Liver (tissue), 10 donors: ENCODE measurements at places on chromosomes 5 and 9.

DNA sequence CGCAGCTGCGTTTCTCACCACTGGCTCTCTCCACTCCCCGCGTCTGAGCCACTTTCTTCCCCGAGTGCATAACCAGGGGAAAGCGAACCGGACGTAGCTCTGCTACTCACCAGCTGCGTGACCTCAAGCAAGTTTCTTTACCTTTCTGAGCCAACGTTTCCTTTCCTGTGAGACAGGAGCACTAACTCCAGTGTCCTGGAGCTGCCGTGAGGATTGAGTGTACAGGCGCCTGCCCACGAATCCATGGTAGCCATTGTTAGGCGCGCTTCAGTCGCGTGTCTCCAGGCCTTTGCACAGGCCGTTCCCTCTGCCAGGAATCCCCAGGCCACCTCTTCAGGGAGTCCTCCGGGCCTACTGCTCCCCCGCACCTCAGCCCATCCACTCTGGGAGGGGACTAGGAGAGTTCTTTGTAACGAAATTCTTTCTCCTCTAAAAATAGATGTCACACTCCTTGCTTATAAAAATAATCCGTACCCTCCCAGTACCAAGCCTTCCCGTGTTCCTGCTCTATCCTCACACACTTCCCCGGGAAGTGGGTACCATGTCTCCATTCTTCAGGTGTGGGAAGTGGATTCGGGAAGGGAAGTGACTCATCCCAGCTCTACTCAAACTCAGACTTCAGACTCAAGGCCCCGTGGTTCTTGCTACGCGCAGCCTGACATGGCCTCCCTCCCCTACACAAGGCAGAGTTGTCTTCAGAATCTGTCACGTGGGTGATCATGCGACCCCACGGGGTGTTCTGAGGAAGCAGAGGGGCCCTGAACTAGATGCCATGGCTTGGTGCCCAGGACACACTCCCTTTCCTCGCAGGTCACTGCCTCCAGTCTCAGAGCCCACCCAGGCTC lies 16.1 kb upstream of the CRB2 start:
- no peak for DNase-seq

- peak; percentile 64 for DNase-seq
Observed at GRCh38 chr9:129175825-129176633, 2.0 kb downstream of the IER5L start.

DNA sequence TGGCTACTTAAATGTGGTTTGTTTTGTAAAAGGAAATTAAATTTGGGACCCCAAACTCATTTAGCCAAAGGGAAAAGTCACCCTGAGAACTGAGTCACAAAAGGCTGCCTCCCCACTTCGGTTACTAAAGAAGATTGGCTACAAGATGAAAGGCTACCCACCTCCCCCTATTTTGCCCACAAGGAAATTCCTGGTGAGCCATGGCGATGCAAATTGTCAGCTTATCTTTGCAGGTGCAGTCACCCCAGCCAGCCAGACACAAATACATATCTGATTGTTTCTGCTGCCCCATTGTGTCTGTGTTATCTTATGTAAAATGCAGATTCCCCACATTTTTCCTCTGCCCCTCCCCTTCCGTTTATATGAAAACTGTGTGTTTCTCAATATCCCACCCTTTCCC lies 8.9 kb downstream of the PAEP start:
- DNase-seq, result no peak

- no peak for DNase-seq
Observed at GRCh38 chr9:135693265-135693664, 6.0 kb downstream of the SOHLH1 start.

GRCh38 chr5:138677782-138678181 lies 75.4 kb upstream of the CTNNA1 start:
- DNase-seq, result no peak

- DNase-seq, result no peak
Observed at GRCh38 chr9:136016572-136017288, 55.6 kb upstream of the UBAC1 start.

DNA sequence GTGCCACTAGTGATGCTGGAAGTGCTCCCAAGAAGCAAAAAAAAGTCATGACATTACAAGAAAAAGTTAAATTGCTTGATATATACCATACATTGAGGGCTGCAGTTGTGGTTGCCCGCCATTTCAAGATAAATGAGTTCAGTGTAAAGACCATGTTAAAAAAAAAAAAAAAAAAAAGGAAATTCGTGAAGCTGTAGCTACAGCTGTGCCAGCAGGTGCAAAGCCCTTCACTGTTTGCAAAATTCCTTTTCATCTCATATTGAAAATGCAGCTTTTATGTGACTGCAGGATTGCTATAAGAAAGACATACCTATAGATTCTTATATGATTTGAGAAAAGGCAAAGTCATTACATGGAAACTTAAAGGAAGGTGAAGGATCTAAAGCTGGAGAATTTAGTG lies 179.6 kb upstream of the POU5F2 start:
- DNase-seq, result no peak

GRCh38 chr5:115510145-115510645 lies 34.4 kb downstream of the FEM1C start:
- no peak for DNase-seq

GRCh38 chr5:71743155-71743554 lies 24.1 kb downstream of the CARTPT start:
- DNase-seq, result no peak
